ENCODE measurements at places on chromosomes 1 and 21. TPM values are rescaled to one million over a fixed set of nuclear protein-coding genes. Genes with fewer than 3 reads are reported as not detected.

LDLRAD2 gene
- 0.16 TPM for total RNA-seq

TMEM53 gene
- 5.8 TPM for total RNA-seq

ATP5PO gene
- 101 TPM for total RNA-seq

KIAA1614 gene
- 15.4 TPM for total RNA-seq

CCDC30 gene
- 1.3 TPM for total RNA-seq

KRTAP19-3 gene
- not detected for total RNA-seq

CSMD2 gene
- 6.3 TPM for total RNA-seq

ZNF683 gene
- not detected for total RNA-seq

HES2 gene
- under 0.01 TPM for total RNA-seq

OR2T8 gene
- total RNA-seq = not detected

NIBAN1 gene
- 56.3 TPM for total RNA-seq

SLC9C2 gene
- not detected for total RNA-seq

AGO4 gene
- 22.2 TPM for total RNA-seq

S100A16 gene
- total RNA-seq = 225 TPM

DPT gene
- 2.4 TPM for total RNA-seq

C1orf21 gene
- 17.5 TPM for total RNA-seq

F5 gene
- total RNA-seq = not detected

CENPF gene
- 6.8 TPM for total RNA-seq

GRHL3 gene
- total RNA-seq = not detected

NECAP2 gene
- total RNA-seq = 93.3 TPM

CELA3B gene
- not detected for total RNA-seq

RHD gene
- total RNA-seq = not detected

ACTA1 gene
- total RNA-seq = not detected

PCP4 gene
- not detected for total RNA-seq

RSPH1 gene
- total RNA-seq = not detected

KRTAP10-7 gene
- not detected for total RNA-seq

NPHS2 gene
- not detected for total RNA-seq

MTMR11 gene
- 15.1 TPM for total RNA-seq

PLPPR4 gene
- 8.8 TPM for total RNA-seq

SLC45A3 gene
- 0.73 TPM for total RNA-seq

FMO1 gene
- total RNA-seq = 5.8 TPM

CGN gene
- not detected for total RNA-seq

PCBP3 gene
- total RNA-seq = 16.7 TPM

BSND gene
- total RNA-seq = not detected

SELP gene
- total RNA-seq = not detected

FCRL1 gene
- total RNA-seq = not detected

DNALI1 gene
- 5.3 TPM for total RNA-seq

CA6 gene
- not detected for total RNA-seq

LPAR3 gene
- total RNA-seq = 16.9 TPM

LORICRIN gene
- not detected for total RNA-seq

RGS8 gene
- 0.16 TPM for total RNA-seq

SPRR2G gene
- total RNA-seq = not detected

HCRTR1 gene
- not detected for total RNA-seq

ZBTB8A gene
- 7.7 TPM for total RNA-seq

NOS1AP gene
- total RNA-seq = 0.32 TPM
